ENCODE measurements at places on chromosomes 4 and X. TPM values are rescaled to one million over a fixed set of nuclear protein-coding genes. Genes with fewer than 3 reads are reported as not detected.

The IGFBP7 gene
- total RNA-seq = 3,184 TPM

The PQBP1 gene
- total RNA-seq = 40.4 TPM

DNA sequence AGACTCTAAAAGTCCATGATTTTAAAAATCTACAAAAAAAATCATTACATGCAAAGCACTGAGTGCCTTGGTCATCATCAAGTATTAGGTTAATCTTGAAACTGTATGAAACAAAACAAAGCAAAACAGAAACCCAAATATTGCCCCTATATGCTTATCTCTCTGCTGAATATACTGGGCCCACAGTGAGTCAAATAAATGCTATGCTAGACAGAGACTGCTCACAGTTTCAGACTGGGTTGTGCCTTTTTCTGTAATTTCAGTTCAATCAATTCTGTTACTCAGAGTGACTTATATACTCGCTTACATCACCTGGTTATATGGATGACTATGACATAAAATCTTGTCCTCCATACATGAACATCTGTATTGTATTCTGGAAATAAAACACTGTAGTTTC is 257.1 kb upstream of the ACTRT1 start:
- DNase-seq = no peak

The KLHL15 gene
- 10.2 TPM for total RNA-seq

- no peak for DNase-seq
Measured at GRCh38 chr4:84484236-84484635, 14.9 kb downstream of the NKX6-1 start.

DNA sequence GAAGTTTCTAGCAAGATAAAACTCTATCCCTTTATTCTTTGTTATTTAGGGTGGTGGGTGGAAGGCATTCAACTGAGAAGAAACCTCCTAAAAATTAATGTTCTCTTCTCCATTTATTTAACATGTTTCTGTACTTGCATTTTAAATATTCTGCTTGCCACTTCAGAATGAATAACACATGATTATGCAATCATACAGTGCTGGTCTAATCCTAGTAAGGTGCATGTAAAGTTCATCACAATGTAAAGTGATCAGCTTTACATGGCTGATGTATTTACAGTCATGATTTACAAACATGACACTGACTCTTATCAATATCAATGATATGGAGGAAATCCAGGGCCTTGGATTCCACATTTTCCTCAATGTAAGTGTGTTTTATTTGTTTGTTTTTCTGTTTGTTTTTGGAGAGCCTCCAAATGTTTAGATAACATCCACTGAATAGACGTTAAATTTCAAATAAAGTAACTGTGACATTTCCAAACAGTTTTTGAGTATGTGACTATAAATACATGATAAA is 342.1 kb upstream of the CTSO start:
- no peak for DNase-seq

- no peak for DNase-seq
Measured at GRCh38 chr4:136803433-136803832, 728.9 kb downstream of the PCDH18 start.

GRCh38 chr4:161188578-161188977 is 975.2 kb downstream of the FSTL5 start:
- DNase-seq = no peak

DNA sequence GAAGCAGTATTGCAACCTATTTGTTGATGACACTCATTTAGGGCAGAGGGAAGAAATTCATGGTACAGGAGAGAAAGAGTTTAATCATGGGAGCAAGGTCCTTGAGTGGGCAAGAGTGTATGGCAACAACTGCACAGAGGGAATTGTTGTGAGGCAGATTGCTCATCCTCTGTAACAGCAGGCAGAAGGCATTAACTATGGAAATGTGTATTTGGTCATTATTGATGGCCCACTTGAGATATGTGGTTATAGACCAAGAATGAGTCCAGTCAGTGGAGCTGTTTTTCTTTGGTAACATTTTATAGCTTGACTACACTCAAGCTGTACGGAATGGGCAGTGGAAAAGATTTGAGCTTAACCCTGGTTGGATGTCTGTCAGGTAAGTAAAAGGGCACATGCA is 15.9 kb downstream of the PLRG1 start:
- no peak for DNase-seq

DNA sequence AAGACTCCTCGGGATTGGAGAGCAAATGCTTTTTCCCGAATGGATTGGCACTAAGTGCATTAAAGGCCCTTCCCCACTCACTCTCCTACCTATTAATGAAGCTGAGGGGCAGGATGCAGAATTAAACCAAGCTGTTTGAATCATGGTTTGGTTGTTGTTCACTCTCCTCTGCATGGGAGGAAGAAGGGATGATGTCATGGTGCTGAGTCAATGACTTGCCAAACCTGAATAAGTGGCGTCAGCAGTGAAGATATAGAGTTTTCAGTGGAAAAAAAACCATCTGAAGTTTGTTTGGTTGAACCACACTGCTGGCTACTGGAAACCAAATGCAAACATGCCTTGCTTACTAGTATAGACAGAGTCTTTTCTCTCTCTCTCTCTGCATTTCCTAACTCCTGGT is 19.8 kb upstream of the ZXDA start:
- DNase-seq = no peak

The SYN1 gene
- 0.42 TPM for total RNA-seq

DNA sequence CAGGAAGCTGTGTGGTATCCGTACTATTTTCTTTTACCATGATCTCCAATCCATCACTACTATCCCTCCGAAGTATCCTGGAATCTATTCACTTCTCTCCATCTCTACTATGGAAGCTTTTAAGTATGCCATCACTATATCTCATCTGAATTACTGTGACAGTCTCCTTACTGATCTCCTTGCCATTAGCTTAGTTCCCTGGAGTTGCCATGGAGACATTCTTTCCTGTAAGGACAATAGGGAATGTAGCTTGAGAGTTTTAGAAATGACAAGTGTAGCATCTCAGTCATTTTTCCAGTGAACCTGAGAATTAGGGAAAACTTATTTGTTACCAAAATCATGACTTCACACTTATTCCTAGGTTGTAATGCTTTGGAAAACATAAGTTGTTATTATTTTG is 86.3 kb downstream of the HPGD start:
- DNase-seq = no peak

The CT45A3 gene
- total RNA-seq = not detected

GRCh38 chr4:6410068-6410467 is 62.3 kb downstream of the PPP2R2C start:
- no peak for DNase-seq

DNA sequence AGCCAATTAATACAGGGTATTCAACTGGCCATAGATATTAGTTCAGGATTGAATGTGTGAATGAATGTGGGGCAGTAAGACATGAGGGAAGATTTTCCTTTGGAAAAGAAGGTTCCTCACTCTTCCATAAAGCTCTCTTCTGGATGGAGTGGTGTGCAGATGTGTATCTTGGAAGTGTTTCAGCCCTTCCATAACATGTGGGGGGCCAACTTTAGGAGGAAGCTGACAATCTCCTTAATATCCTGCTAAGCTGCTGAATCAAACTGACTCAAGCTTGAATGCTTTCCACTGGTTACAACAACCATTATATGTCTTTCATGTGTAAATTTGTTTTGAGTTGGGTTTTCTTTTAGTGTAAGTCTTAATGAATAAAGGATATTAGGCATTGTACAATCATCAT is 40.3 kb downstream of the FANCB start:
- no peak for DNase-seq

The NUDT11 gene
- total RNA-seq = 2.3 TPM

- DNase-seq = no peak
Measured at GRCh38 chr4:176957353-176958118, 164.8 kb upstream of the VEGFC start.

DNA sequence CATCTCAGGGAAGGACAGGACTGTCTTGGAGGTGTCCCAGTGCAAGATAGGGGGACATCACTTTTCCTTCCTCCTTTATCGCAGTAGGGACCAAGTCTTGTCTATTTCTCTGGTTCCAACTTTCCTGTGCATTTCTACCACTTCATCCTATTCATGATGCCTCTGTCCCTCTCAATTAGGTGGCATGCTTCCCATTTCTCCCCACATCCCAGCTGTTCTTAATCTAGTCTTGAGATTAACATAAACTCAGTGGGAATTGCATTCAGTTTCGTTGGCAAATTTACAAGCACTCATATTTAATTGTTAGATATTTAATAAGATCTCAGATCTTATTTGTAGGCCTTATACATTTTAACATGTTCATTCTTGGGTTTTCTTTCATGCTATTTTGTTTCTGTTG is 15.7 kb upstream of the ODAM start:
- DNase-seq = no peak

- no peak for DNase-seq
Measured at GRCh38 chr4:68460085-68460484, 12.8 kb downstream of the TMPRSS11E start.

The SPANXC gene
- not detected for total RNA-seq

- DNase-seq = no peak
Measured at GRCh38 chrX:20666331-20666730, 399.6 kb upstream of the RPS6KA3 start.

The MAP3K15 gene
- total RNA-seq = not detected

The SASH3 gene
- 10.5 TPM for total RNA-seq

The CXCL11 gene
- total RNA-seq = not detected

DNA sequence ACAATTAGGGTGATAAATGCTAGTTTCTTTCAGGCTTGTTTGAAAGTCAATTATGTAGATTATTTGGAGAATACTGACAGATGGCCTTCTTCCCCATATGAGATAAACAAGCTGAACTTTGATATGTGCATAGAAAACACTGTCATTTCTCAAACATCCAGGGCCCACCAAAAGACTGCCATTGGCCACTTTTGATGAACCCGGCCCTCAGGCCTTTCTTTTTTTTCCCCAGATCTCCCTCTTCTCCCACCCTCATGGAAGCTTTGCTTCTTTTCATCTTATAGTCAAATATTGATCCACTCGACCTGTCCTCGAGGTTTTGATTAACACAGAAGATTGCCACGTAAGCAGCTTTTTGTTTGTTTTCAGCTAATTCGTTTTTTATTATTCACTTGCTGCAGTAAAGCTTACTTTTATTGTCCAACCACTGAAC is 377.4 kb downstream of the SMARCA1 start:
- no peak for DNase-seq

The LIAS gene
- total RNA-seq = 9.3 TPM

DNA sequence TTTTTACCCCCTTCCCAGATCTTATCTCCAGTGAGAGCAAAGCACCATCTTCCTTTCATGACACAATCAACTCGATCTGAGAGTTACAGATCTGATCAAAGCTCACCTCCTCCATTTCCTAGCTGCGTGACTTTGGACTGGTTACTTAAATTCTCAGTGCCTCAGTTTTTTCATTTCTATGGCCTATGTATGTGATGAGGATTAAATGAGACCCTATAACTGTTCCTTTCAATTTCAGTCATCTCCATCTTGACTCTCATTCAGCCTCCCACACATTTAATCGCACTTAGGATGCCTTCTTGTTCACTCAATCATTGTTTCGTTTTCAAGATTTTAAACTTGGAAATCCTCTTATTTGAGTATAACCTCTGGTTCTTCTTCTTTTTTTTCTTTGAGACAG is 20.1 kb upstream of the CXCR3 start:
- no peak for DNase-seq

DNA sequence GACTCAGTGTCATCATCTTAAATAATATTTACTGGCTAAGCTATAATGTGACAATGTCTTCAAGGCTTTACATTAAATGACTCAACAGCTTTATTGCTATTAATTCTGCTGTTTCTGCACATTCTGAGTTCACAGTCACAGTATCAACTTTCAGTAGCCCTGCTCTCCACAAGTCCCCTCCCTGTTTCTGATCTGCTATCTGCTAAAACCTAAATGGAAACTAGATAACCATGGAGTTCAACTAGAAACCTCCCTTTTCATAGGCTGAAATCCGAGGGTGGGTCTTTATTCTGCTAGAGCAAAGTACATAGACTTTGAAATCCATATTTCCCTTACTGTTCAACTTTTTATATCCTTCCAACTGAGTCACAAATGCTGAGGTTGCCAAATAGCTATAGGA is 5.4 kb upstream of the ACE2 start:
- no peak for DNase-seq

The GPR50 gene
- total RNA-seq = not detected

DNA sequence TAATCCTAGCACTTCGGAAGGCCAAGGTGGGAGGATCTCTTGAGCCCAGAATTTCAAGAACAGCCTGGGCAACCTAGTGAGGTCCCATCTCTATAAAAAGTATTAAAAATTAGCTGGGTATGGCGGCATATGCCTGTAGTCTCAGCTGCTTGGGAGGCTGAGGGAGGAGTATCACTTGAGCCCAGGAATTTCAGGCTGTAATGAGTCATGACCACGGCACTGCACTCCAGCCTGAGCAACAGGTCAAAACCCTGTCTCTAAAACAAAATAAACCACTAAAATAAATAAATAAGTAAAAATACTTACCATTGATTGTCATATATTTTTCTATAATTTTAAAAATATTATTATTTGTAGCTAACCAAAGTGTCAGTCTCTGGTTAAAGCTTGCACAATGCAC is 315.6 kb upstream of the SMIM31 start:
- DNase-seq = no peak
